ENCODE measurements at places on chromosomes 2 and 18.
A peak's percentile ranks its signal among the peaks of the same experiment; 100 is the strongest.

DNA sequence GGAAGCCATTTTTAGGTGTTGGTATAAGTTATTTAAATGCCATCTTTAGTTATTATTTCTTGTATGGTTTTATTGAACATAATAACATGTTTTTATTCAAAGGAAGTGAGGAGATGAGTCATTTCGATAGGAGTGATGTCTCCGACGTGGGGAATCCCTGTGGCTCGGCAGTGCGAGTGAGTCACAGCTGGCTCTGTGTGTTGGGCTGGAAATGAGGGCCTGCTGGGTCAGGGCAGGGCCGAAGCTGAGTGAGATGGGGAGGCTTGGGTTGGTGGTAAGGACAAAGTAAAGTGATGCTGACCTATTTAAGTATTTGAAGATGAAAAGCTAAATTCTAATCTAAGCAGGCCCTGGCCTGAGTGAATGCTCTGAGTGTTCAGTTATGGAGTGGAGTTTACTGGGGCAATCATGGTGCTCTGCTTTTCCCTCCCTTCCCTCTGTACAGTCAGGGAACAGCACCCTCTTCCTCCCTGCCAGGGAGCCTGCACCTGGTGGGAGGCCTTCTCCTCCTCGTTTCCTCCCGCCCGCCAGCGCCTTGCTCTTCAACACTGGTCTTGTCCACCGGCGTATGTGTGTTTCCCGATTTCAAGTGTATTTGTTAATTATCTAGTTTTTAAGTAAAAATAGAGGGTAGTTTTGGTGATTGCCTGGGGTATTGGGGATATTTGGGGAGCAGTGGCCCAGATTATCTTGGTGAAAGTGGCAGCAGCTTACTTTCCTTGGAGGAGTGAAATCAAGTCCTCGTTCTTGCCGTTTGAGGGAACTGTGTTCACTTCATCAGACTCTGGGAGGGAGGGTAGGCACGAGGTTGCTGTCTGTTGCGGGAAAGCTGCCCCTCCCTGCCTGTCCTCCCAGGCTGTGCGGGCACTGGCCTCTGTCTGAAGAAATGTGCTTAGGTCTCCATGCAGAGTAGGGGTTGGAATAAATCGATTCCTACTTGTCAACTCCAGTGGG lies 157.0 kb downstream of the LDLRAD4 start:
- DNase-seq: no peak

- DNase-seq: no peak
Measured at GRCh38 chr18:41395695-41396094, 559.3 kb upstream of the PIK3C3 start.

DNA sequence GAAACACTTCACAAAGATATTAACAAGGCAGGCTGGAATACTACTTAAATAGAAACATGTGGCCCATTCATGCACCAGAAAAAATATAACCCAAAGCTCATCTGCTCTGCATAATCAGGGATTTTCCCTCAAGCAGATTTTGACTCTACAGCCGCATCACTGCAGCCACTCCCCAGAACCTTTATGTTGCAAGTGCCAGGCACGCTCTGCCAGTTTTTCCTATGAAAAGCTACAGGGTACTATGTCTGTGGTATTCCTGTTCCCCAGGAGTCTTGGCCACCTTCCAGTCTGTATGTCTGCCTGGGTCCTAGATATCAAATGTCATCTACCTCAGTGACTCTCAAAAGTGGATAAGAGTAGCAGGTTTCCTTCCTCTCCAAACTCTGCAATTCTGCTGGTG lies 3.8 kb downstream of the COA5 start:
- peak; percentile 44 for DNase-seq

DNA sequence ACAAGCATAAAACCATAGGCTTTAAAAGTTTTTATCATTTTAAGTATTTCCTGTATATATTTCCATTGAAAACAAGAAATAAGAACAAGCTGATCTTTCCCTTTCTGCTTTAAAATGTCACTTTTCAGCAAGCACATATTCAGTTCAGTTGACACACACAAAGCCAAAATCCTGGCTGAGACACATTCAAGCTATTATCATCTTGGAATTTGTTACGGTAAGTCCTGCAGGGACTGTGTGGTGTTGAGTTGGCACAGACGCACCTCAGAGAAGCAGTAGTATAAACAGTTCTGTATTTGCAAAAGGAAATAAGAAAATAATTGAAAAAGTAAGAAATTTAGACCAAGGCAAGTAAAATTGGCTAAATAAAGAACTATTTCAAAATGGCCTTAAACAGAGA lies 10.4 kb upstream of the DAW1 start:
- DNase-seq: no peak

GRCh38 chr2:234348081-234348480 lies 148.8 kb downstream of the ARL4C start:
- DNase-seq: no peak

GRCh38 chr2:215613888-215614287 lies 178.0 kb upstream of the FN1 start:
- DNase-seq: no peak

DNA sequence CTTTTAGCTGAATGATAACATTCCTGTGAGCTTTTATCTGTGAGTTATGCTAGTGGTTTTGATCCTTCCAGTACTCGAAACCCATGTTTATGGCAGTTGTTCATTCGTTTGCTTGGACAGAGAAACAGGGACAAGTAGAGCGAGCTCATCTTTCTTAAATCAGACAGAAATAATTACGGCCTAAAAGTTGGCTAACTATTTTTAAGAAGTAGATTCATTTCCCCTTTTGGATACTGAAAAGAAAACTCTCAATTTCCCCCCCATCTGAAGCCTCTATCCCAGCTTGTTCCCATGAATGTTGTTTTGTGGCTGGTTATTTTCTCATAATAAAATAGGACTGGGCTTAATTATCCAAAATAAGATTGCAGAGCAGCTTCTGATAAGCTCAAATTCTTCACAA lies 67.1 kb downstream of the ANTXR1 start:
- no peak for DNase-seq

DNA sequence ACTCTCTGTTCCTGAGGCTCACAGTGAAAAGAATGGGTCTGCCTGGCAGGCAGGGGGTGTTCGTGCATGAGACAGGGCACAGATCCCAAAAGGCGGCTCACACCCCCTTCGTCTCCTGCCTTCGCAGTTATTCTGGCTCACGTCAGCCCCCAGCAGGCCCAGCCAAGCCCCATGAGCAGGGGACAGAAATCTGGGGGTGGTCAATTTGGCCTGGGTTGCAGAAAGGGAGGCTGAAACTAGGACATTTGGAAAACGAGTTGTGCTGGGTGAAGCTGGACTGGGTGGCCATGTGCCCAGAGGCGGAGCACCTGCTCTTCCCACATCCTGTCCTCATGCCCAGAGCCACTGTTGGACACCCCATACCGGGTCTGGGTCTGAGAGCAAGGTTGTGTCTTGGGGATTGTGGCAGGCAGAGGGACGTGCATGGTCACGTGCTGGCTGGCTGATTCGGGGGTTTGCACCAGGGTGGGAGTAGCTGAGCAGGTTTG lies 99.0 kb upstream of the MCFD2 start:
- no peak for DNase-seq

DNA sequence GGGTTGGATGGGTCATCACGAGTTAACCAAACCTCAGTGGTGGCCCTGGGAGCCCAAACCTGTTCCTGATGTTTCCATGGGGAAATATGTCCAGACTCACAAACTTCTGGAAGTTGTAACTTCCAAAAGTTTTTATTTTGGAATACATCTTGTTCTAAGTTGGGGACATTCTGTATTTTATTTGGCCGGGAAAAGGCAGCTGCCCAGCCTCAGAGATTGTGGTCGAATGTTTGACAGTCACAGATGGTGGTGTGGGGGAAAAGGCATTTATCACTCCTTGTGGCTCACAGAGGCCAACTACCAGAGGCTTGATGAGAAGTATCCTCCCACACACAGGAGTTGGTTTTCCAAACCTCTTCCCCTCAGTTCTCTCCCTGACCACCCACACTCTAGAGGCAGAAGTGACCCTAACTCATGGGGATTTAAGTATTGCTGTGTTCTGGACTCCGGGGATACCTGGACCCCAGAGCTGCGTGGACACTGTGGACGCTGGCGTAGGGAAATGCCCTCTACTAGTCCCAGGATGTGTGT lies 124.7 kb upstream of the PPP1CB start:
- no peak for DNase-seq

DNA sequence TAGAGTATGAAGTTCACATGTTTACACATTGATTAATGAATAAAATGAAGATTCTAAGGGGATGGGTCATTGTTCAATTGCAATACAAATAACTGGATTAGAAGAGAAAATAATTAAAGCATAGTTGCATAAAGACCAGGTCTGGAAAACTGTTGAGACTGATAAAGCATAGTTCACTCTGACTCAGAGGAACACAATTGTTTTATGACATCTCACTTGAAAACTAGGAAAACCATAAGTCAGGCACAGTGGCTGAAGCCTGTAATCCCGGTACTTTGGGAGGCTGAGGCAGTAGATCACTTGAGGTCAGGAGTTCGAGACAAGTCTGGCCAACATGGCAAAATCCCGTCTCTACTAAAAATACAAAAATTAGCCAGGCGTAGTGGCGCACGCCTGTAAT lies 46.7 kb downstream of the PLA2R1 start:
- no peak for DNase-seq

DNA sequence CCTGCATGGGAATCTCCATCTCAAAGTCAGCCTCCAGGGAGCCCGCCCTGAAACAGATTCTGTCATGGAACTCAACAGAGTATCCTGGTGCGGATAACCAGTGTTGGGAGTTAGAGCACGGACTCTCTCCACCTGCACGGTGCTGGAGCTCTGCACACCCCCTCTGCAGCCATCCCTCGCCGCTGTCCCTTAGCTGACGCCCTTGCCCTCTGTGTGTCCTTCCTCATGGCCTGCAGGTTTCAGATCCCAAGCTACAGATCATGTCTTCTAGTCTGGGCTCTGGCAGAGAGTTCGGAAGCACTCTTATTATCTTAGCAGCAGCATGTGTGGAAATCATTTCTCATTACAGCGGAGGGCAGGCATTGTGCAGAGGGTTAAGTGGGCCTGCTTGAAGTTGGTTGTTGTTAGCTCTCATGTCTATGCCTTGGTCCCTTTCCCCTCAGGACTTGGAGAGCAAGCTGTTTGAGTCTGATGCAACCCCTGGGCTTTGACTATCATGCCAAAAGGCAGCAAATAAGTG lies 26.0 kb downstream of the TMEM127 start:
- no peak for DNase-seq

DNA sequence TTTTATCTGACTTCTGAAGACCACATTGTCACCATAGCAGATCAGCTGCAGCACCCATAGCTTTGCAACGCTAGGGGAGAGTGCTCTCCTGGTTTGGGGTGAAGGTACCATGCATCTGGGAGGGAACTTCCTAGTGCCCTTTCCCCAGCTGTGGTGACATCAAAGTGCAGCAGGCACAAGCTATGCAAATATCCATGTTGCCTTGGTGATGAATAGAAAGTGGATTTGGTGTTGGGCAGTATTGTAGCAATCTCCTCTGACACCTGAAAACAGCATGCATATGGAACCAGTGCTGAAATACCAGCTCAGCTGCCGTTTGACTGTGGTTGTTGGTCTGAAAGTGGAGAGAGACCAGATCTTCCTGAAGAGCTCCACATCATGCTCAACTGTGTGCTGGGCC lies 37.1 kb downstream of the BCL2L11 start:
- no peak for DNase-seq

- DNase-seq: no peak
Measured at GRCh38 chr2:111246620-111247061, 125.9 kb downstream of the BCL2L11 start.

DNA sequence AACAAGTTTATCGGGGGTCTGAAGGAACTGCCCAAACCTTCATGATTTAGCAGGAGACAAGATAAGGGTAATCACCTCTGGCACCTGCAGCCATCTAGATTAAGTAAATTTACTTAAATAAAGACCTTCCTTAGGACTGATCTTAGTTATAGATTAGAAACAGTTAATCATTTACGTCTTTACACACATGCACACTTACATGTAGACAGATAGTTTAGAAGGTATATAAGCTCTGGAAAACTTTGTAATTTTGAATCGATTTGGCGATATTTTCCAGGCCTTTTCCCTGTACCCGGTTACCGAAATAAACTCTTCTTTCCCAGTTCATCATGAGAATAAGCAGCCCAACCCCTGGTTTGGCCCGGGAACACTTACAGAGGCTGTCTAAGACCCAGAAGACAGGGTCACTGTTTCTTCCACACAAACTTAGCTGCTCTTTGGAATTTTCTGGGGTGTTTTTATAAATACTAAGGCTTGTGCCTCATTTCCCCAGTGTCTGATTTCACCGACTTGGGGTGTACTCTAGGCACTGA lies 560 bp upstream of the SKA1 start:
- no peak for DNase-seq

DNA sequence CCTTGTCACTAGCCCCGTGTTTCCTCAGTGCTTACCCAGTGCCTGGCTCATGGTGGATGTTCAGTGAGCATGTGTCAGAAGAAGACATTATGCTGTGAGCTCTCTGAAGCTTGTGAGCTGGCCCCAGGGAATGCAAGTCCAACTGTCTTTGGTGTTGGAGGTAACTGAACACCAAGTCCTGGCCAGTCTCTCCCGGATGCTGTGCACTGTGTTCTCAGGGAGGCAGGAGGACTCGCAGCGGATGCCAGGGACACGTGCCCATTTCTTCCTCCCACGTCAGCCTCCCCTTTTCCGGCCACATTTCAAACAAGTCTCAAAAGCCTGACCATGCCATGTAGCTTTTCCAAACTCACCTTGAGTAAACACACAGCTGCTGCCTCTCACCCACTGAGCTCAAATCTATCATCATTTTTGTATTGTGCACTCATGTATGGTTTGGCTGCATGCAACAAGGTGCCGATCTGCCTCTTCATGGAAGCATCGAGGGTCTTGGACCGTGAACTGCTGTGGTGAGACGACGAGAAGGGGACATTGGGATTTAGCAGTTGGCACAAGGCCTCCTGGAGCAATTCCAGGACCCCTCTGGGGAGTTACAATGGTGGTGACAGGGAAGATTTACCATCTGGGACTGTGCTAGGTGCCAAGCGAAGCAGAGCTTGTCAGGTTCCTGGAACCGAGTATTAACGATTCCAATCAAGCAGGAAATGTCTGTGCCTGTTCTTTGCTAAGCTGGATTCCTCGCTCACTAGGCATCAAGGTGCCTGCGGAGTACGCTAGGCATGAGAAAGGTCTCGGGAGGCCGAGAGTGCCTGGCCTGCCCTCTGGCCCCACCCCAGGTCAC lies 44.4 kb upstream of the MGAT4A start:
- no peak for DNase-seq

All from SK-N-MC (cell line).